Ovary (tissue), 10 donors: ENCODE measurements at places on chromosomes 3 and 15. TPM values are rescaled to one million over a fixed set of nuclear protein-coding genes. Genes with fewer than 3 reads are reported as not detected.

- no peaks in the 10 kb centered on the region for H3K27me3 ChIP-seq
- H3K27ac ChIP-seq = no peak overlapping the region
- H3K36me3 ChIP-seq = no peaks in the 10 kb centered on the region
- no peak overlapping the region for H3K4me3 ChIP-seq
- H3K4me1 ChIP-seq = peaks cover 3% of the 10 kb centered on the region
Measured at GRCh38 chr3:151087648-151088047, 2.2 kb downstream of the MED12L start.

- H3K4me3 ChIP-seq = no peak overlapping the region
- H3K27me3 ChIP-seq = no peaks in the 10 kb centered on the region
- DNase-seq = no peak
- H3K27ac ChIP-seq = no peak overlapping the region
- no peaks in the 10 kb centered on the region for H3K36me3 ChIP-seq
Measured at GRCh38 chr3:5494905-5495519, 307.5 kb downstream of the EDEM1 start.

DNA sequence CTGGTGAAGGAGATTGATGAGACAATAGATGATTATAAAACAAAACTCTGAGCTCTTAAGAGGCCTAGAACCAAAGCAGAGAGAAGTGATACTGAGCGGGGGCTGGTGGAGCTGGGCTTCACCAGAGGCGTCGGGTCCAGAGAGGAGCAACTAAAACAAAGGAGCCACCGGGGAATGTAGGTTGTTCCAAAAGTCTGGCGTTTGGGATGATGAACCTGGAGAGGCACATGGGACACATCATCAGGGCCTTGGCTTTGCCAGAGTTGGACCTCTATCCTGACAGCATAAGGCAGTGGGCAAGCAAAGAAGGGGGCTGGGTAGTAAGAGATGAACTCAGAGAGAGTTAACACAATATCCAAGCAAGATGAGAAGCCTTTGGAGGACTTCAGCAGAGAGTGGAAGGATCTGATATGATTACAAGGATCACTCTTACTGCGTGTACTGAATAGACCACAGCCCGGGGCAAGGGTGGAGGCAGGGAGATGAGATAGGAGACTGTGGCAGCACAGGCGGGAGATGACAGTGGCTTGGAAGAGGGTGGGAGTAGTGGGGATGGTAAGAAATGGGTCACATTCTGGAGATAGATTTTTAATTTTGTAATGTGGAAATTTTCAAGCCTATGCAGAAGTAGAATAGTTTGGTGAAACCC, 36.0 kb upstream of the RASA2 start:
- H3K27me3 ChIP-seq = no peaks in the 10 kb centered on the region
- DNase-seq = no peak
- H3K4me3 ChIP-seq = no peak overlapping the region

C3orf18 gene
- total RNA-seq = 10.7 TPM

GRCh38 chr3:28308196-28308595, 40.3 kb upstream of the ZCWPW2 start:
- H3K4me1 ChIP-seq = no peaks in the 10 kb centered on the region
- H3K27me3 ChIP-seq = no peaks in the 10 kb centered on the region
- no peak overlapping the region for H3K4me3 ChIP-seq
- no peak for DNase-seq

P2RY12 gene
- total RNA-seq = 1.7 TPM

GRCh38 chr3:49647741-49648140, 26.4 kb upstream of the APEH start:
- no peaks in the 10 kb centered on the region for H3K36me3 ChIP-seq
- DNase-seq = no peak
- H3K27ac ChIP-seq = no peak overlapping the region
- no peak overlapping the region for H3K4me3 ChIP-seq
- no peaks in the 10 kb centered on the region for H3K4me1 ChIP-seq
- H3K27me3 ChIP-seq = no peaks in the 10 kb centered on the region

PLS1 gene
- total RNA-seq = 1.2 TPM

LIPH gene
- total RNA-seq = not detected

SNTN gene
- 26.0 TPM for total RNA-seq

DNA sequence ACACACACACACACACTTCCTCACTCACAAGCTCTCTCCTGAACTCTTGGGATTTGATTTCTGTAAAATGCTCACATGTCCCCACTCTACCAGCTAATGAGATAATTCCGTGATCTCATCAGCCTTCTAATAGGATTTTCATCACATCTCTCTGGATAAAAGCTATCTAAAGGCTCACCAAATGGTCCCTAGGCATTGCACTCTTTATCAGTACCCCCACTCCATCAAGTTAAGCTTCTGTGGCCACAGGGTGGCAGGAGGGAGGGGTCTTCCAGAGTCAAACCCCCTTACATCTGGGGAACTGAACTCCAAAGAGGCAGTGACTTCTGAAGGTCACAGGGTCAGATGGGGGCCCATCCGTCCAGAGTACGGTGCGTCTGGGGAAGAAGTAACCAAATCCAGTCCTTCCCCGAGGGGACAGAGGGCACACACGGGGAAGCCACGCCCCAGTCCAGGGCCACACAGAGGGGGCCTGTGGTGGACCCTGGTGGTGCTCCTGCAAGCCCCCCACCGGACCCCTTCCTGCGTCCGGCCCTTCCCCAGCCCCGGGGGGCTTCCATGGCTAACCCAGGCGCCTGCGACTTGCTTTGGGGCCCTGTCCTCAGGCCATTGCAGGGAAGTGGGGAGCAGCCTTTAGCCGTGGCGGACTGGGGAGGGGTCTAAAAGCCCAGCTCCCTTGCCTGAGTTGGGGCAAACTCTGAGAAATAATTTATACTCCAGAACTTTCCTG, 25.5 kb downstream of the CPN2 start:
- H3K36me3 ChIP-seq = no peaks in the 10 kb centered on the region
- no peak for DNase-seq
- peaks cover 8% of the 10 kb centered on the region for H3K4me1 ChIP-seq
